ENCODE measurements at places on chromosomes 4 and X.

GRCh38 chr4:56127716-56128115 lies 179.0 kb downstream of the CEP135 start:
- DNase-seq: no peak

GRCh38 chr4:11514003-11514402 lies 85.3 kb upstream of the HS3ST1 start:
- DNase-seq: no peak

DNA sequence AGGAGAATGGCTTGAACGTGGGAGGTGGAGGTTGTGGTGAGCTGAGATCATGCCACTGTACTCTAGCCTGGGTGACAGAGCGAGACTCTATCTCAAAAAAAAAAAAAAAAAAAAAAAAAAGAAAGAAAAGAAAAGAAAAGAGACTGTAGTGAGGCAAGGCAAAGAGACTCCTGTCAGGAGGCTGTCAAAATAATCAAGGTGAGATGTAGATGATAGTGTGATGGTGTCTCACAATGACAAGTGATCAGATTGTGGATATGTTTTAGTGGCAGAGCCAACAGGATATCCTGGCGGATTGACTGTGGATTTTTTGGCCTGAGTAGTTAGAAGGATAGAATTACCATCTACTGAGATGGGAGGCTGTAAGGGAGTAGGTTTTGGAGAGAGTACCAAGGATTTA lies 12.6 kb downstream of the TRPC5OS start:
- DNase-seq: no peak

GRCh38 chr4:97984545-97985131 lies 158.6 kb downstream of the STPG2 start:
- DNase-seq: no peak

- DNase-seq: no peak
Observed at GRCh38 chr4:186617921-186618320, 62.6 kb upstream of the MTNR1A start.

DNA sequence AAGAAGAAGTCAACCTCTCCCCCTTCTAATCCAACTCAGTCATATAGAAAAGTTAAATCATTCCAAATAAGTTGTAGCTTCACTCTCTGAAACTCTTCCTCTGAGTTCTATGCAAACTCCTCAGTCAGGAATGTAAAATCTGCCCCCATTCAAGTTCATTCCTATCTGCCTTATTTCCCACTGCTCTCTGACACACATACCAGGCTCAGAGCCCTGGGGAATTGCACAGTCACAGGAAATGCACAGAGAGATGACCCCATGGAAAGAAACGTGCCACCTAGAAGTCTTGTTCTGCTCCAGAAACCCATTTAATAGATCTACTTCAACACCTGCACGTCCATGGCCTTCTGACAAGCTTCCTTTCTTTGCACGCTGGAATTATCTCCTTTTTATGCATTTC lies 236.0 kb upstream of the VCX3A start:
- DNase-seq: no peak

GRCh38 chrX:131614241-131614640 lies 70.4 kb downstream of the OR13H1 start:
- no peak for DNase-seq

GRCh38 chrX:109952985-109953905 lies 49.7 kb upstream of the TMEM164 start:
- no peak for DNase-seq

DNA sequence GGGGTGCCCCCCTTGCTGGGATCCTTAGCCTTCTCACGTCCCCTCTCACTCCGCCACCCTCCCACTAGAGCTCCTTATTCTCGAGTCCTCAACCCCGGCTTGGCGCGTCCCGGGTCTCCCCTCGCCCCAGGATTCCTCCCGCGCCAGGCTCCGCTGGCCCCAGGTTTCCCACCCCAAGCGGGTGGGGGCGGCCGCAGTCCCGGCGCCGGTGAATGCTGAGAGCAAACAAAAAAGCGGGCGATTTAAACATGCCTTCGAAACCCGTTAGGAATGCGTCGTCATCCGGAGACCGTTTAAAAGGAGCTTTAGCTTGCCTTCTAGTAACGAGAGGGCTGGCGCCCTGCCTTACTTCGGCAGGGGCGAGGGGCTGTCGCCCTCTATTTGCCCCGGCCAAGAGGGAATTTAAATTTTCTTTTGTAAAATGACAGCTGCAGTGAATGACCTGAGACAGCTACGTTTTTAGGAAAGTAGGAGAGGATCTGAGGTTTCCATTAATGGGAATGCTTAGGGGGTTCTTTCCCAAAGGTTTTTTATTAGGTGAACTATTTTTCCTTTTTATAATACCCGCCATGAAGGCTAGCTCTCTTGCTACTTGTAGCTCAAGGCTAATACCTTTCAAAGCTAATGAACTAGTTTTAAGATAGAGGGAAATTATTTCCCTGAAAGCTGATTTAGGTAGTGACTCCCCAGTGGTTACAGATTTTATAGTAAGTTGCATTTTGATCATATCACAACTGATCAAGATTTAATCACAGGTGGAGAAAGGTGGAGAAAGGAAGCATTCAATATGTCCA lies 3.1 kb downstream of the JADE1 start:
- DNase-seq: no peak

DNA sequence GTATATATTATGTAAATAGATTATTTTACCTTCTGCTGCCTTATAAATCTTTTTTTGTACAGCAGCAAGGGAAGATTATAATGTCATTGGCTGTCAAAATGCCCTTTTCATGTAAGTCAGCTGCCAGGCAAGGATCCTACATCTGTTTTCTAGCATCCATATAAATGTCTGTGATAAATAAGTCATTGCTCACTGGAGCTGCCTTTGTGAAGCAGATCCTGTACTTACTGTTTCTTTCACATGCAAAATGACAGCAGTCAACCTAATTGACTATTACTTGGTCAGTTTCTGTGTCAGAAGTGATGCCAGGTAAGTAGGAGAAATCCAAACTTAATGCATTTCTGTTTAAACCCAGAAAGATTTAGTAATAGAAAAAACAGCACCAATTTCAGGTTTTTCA lies 620.7 kb downstream of the RPA4 start:
- DNase-seq: no peak

- DNase-seq: no peak
Observed at GRCh38 chr4:10567766-10568165, 110.5 kb upstream of the ZNF518B start.

- DNase-seq: no peak
Observed at GRCh38 chr4:147732518-147733235, 789 bp downstream of the ARHGAP10 start.

DNA sequence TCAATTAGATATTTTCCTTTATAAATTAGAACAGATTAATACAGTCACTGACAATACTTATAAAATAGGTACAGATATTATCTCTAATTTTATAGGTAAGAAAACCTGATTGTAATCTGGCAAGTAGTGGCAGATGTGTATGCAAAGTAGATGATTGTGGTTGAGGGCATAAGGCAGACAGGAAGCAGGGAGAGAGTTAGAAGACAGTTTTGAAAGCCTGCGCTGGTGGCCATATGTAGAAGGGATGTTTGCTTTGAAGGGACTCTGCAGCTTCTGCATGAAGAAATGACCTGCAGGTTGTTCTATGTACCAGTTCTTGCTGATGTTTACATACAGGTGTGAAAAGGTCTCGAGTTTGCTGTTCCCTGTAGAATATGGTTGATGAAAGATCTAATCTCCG lies 416.3 kb upstream of the SLIT2 start:
- no peak for DNase-seq

- no peak for DNase-seq
Observed at GRCh38 chr4:8694651-8695151, 102.1 kb downstream of the CPZ start.

- DNase-seq: no peak
Observed at GRCh38 chrX:35461164-35461563, 337.0 kb upstream of the MAGEB16 start.

- no peak for DNase-seq
Observed at GRCh38 chrX:19715711-19716638, 171.4 kb downstream of the SH3KBP1 start.

DNA sequence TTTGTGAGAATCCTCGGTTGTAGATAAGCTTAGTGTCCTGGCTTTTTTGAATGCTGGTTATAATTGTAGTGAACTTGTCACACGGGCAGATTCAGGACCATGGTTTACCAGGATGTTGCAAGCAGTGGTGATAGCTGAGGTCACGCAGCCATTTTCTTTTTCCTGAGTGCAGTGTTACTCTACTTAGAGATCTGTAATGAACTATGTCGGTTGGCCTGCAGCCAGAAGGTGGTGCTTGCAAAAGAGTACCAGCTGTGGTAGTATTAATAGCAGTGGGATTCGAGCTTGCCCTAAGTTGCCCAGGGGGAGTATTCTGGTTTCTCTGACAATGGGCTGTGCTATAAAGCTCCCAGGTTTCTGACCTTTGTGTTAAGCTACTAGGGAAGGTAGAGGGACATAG lies 368.9 kb downstream of the SLITRK2 start:
- DNase-seq: no peak

GRCh38 chrX:40144576-40144975 lies 46.8 kb upstream of the BCOR start:
- no peak for DNase-seq

DNA sequence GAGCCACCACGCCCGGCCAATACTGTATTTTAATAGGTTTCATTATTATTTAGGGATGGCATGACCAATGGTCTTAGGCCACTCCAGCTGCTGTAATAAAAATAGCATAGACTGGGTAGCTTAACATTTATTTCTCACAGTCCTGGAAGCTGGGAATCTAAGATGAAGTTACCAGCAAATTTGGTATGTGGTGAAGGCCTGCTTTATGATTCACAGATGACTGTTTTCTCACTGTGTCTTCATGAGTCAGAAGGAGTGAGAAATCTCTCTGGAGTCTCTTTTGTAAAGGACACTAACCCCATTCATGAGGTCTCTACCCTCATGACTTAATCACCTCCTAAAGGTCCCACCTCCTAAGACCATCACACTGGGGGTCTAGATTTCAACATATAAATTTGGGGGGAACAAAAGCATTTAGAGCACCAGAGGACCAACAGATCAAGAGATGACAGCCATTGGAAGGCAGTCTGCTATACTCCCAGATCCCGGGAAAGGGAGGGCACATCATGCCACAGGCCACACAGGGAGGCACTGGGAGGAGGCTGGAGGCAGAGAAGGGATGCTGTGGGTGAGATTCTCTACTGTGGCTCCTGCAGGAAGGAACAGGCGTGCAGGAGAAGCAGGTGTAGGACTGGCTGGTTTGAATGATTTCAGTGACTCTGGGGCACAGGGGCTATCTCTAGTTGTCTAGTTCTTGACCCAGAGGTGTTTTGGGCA lies 335.8 kb upstream of the SFRP2 start:
- no peak for DNase-seq

DNA sequence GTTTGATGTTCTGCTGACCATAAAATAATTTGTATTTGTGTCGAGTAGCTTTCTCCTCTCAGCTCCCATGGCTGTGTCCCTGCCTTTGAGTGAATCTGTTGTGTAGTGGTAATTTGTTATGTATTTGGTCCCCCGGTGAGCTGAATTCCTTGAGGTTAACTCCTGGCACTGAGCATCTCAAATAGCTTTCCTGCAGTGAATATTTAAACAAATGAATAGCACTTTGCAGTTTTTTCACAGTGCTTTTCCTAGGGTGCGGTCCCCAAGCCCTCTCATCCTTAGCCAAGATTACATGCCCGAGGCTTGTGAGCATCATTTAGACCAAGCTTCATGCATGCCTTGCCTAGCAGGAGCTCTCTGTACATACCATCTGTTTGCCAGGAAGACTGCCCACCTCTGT lies 74.2 kb downstream of the CLDN34 start:
- DNase-seq: no peak

GRCh38 chr4:175951794-175952193 lies 113.8 kb upstream of the WDR17 start:
- DNase-seq: no peak

DNA sequence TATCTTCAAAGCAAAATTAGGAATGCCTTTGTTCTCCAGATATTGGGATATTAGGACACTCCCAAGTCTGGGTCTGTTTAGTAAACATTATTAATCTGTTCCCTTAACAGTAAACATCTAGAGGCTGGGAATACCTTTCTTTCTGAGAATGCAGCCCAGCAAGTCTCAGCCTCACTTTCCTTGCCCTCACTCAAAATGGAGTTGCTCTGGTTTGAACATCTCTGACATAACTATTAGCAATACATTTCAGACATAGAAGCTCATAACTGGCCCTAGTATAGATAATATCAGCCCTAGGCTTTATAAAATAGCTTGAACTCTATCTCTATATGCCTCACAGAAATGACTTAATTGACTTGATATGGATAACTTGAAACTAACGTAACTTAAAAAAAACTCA lies 299.8 kb downstream of the SPATA18 start:
- DNase-seq: no peak

GRCh38 chrX:10356979-10357378 lies 200.2 kb downstream of the CLCN4 start:
- DNase-seq: no peak

DNA sequence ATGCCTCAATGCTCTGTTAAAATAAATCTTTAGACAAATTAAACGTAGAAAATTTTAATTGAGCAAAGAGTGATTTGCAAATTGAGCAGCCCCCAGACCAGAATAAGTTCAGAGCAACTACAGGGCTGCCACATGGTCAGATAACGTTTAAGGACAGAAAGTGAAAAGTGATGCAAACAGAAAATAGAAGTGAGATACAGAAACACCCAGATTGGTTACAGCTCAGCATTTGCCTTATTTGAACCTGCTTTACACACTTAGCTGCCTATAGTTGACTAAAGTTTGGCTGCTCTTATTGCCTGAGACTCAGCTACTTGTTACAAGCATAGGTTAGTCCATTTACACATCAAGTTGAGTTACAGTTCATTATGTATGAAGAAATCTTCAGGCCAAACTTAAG lies 1800.8 kb upstream of the PCDH10 start:
- DNase-seq: no peak

GRCh38 chr4:124499261-124499660 lies 213.3 kb downstream of the ANKRD50 start:
- DNase-seq: no peak

DNA sequence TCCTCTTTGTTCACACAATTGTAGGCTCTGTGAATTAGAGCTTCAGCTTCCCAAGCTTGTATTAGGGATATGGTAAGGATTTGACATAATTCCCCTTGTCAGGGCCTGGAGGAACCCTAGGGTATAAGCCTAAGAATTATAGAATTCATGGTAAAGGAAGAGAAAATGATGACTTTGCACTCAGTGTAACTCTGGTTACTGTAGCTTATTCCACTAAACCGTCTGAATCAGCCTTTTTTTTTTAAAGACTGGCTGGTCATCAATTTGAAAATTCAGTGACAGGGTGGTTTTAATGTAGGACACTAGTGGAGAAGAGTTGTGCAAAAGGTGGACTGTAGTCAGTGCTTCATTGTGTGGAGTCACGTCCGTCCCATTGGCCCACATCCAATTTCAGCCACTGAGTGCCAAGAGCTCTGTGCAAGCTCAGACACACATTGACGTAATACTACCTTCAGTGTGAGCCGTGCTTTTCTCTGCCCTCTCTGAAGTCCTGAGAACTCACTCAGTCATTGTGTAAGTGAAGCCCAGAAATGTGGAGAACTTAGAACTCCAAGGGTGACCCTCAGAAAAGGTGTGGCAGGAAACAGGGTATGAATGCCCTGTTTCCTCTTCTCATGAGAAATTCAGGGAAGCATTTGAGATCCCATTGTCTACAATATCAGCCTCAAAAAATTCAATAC lies 449.8 kb downstream of the C4orf33 start:
- no peak for DNase-seq

GRCh38 chrX:71118985-71119535 lies 664 bp downstream of the MED12 start:
- DNase-seq: no peak

GRCh38 chr4:84849051-84849640 lies 117.3 kb downstream of the WDFY3 start:
- no peak for DNase-seq
